ENCODE measurements at places on chromosomes 3 and 15. TPM values are rescaled to one million over a fixed set of nuclear protein-coding genes. Genes with fewer than 3 reads are reported as not detected.

CDCP1 gene
- 1.3 TPM for total RNA-seq

RHOA gene
- 311 TPM for total RNA-seq

ARGFX gene
- total RNA-seq, result not detected

HAPLN3 gene
- 7.2 TPM for total RNA-seq

ARHGAP31 gene
- total RNA-seq, result 44.0 TPM

TIMP4 gene
- 72.8 TPM for total RNA-seq

ST8SIA2 gene
- total RNA-seq, result 0.31 TPM

TNFSF10 gene
- total RNA-seq, result 12.7 TPM

GOLGA8O gene
- 1.6 TPM for total RNA-seq

RABL3 gene
- 19.4 TPM for total RNA-seq

LDHAL6B gene
- total RNA-seq, result not detected

MRPL3 gene
- 62.0 TPM for total RNA-seq

ADGRG7 gene
- not detected for total RNA-seq

OR5K2 gene
- total RNA-seq, result not detected

ACAD11 gene
- total RNA-seq, result 18.6 TPM

TUSC7 gene
- total RNA-seq, result not detected

SUMF1 gene
- 13.0 TPM for total RNA-seq

CEP19 gene
- total RNA-seq, result 1.3 TPM

ANKRD34C gene
- total RNA-seq, result 0.13 TPM

All from left cardiac atrium (tissue), 4 donors.